ENCODE measurements at places on chromosomes 6 and 20.
A peak's percentile ranks its signal among the peaks of the same experiment; 100 is the strongest.

GRCh38 chr6:107809966-107810365, 14.1 kb downstream of the SCML4 start:
- DNase-seq, result peak; percentile 24

- DNase-seq, result peak; percentile 80
These were observed 21.6 kb upstream of the MTRF1L start for GRCh38 chr6:153023977-153024708.

GRCh38 chr20:12963416-12963815, 45.4 kb upstream of the SPTLC3 start:
- no peak for DNase-seq

DNA sequence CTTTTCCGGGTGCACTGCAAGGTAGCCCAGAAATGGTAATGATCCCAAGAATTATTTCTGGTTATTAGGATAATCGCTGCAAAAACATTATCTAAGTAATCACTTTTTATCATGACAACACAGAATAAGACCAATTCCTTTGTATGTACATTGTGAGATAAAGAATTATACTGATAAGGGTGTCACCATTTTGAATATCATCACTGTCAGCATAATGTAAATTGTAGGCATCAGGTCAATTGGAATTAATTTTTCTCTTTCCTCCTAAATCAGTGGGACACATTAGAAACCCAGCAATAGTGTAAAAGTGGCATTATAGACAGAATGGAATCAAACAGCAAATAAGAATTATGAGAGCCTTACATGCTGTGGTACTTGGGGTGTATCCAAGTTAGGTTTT, 183.1 kb upstream of the SCGN start:
- no peak for DNase-seq

DNA sequence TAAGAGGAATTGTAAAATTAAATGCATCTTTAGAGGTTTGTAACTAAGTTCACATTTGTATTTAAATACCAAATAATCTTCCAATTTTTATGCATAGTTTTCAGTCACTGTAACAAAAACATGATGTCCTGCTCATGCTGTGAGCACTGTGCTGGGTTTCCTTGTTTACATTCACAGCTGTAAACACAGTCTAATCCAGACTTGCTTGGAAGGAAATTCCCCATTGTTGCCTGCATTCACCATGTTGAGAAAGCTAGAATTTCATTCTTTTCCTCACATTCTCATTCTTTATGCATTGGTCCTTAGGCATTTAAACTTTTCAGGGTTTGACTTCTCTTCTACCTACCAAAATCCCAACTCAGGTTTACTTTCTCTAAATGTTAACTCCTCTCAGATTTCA, 242.0 kb upstream of the TBX18 start:
- no peak for DNase-seq

DNA sequence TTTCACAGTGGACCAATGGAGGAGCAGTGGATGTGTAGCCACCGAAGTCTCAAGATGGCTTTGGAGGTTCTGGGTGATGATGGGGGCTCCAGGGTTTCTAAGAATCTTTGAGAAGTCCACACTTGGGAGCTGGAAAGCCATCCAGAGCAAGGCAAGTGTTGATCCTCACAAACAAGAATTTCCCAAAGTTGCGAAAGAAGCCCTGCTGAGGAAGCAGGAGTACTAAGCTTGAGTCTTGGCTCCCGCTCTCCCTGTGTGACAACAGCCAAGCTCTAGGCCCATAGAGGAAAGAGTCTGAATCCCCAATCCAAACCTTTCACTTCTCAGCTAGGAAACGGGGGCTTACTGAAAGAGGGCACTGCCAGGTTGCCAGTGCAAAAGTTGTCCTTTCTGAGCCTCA, 106.0 kb downstream of the EDN3 start:
- DNase-seq, result no peak

DNA sequence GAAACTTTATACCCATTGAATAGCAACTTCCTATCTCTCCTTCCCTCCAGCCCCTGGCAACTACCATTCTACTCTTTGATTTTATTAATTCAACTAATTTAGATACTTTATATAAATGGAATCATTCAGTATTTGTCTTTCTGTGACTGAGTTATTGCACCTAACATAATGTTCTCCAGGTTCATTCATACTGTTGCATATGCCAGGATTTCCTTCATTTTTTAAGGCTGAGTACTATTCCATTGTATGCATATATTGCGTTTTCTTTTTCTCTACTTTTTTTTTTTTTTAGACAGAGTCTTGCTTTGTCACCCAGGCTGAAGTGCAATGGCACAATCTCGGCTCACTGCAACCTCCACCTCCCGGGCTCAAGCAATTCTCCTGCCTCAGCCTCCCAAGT, 49.5 kb upstream of the BEND6 start:
- DNase-seq, result no peak

DNA sequence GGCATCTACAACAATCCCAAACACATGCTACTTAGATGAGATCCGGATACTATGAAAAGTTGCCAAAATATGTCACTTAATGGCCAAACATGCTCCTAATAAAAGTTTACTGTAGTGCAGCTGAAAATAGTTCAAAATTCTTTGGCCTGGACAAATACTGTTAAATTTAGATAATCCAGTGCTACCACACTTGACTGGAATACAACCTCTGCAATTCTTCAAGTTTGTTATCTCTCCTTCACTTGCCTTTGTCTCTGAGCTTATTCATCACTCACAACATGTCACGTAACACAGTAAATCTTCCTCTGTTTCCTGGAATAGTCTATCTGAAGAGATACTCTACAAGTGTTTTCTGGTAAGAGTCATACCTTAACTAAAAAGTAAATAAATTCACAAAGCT, 10.5 kb upstream of the PLN start:
- no peak for DNase-seq

GRCh38 chr20:55417836-55418235, 587.5 kb downstream of the CBLN4 start:
- no peak for DNase-seq

DNA sequence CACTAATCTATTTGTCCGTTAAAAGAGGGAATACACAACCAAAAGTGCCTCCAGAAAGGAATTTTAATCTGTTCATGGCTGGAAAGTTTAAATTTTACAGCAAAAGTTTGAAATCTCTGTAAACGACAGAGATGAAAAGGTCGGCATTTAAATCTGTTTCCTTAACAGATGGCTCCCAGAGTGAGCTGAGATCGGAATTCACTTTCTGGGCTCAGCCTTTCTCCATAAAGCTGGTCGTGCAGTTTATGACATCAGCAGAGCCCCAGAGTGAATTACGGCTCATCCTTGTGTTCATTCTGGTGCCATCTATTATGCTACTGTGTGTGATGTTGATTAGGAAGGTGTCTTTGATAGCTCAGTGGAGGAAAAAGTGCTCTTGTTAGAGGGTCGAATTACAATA, 117.6 kb upstream of the ZFP64 start:
- no peak for DNase-seq

GRCh38 chr6:141033101-141033500, 1099.6 kb upstream of the GJE1 start:
- no peak for DNase-seq

GRCh38 chr6:125002406-125002741, 40.1 kb downstream of the RNF217 start:
- no peak for DNase-seq

DNA sequence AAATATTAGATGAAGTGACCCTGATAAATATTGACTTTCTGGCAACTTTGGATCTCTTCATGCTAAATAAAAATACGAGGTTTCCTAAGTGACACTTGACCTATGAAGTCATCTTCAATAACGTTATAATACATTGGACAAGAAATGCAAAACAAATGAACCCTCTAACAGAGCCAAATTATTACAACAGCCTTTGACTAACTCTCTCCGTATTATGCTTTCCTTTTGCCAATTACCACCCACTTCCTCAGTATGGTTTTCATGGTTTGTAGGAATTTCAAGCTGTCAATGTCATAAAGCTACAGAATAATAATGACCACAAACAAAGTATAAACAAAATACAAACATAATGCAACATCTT, 210.5 kb downstream of the MOXD1 start:
- no peak for DNase-seq
